Fibroblast of skin of left quadriceps (primary cell): ENCODE measurements at places on chromosomes 4 and X.

DNA sequence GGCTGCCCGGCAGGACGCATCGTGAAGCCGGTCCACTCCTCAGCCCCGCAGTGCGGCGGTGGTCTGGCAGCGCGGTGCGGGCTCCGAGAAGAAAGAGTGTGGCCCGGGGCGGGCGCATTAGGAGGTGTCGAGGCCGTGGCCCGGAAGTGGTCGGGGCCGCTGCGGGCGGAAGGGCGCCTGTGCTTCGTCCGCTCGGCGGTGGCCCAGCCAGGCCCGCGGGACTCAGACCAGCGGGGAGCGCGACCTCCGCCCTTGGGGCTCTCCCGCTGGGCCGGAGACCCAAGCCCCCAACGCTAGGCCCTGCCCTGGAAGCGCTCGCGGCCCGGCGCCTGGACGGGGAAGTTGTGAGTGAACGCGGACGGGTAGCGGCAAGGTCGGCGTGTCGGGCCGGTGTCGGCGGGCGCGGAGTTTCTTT lies 60.0 kb downstream of the HS3ST1 start:
- DNase-seq, result no peak

- no peak for DNase-seq
Observed at GRCh38 chr4:108130955-108131354, 37.8 kb downstream of the LEF1 start.

DNA sequence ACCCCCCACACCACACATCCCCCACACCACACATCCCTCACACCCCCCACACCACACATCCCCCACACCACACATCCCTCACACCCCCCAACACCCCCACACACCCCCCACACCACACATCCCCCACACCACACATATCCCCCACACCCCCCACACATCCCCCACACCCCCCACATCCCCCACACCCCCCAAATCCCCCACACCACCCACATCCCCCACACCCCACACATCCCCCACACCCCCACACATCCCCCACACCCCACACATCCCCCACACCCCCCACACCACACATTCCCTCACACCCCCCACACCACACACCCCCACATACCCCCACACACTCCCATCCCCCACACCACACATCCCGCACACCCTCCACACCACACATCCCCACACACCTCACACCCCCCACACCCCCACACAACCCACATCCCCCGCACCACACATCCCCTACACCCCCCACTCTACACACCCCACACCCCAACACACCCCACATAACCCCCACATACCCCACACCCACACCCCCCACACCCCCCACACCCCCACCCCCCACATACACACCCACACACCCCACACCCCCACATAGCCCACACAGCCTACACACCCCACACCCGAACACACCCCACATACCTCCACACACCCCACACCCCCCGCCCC lies 172.9 kb downstream of the DCLK2 start:
- DNase-seq, result no peak

DNA sequence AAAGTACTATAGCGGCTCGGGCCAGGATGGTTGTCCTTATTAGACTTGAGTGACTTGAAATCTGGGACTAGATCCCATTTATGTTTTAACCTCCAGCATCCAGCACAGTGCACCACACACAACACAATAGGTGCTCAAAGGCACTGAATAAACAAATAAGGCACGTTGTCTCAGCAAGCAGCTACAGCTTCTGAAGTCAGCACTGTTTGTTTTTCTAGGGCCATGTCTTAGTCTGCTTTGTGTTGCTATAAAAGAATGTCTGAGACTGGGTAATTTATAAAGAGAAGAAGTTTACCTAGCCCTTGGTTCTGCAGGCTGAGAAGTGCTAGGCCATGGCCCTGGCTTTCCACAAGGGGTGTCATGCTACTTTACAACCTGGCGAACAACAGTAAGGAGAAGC lies 102.1 kb upstream of the LNX1 start:
- DNase-seq, result no peak

GRCh38 chrX:103417933-103418332 lies 41.6 kb downstream of the BEX3 start:
- DNase-seq, result no peak

DNA sequence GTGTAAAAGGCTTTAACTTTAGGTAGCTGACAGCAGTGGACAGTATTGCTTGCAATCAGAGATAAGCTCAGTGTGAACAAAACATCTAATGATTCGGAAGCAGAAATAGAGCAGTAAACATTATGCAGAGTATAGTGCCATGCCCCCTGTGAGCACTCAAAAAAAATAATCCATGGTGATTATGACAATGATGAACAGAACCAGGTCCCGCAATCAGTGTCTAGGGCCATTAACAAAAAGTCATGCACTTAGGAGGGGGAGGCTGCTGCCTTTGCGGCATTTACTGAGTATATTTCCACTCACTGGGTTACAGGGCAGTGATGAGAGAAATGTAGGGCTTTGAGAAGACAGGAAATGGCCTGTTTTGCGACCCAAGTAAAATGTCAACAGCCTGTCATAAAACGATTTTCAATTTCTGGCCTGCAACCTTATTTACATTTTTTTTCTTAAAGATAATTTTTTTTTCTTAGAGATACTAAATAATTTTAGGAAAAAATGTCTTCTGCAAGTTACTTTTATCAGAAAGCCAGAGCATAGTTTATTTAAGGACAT lies 27.3 kb upstream of the NEIL3 start:
- no peak for DNase-seq

GRCh38 chr4:35644591-35644990 lies 599.7 kb downstream of the ARAP2 start:
- DNase-seq, result no peak

DNA sequence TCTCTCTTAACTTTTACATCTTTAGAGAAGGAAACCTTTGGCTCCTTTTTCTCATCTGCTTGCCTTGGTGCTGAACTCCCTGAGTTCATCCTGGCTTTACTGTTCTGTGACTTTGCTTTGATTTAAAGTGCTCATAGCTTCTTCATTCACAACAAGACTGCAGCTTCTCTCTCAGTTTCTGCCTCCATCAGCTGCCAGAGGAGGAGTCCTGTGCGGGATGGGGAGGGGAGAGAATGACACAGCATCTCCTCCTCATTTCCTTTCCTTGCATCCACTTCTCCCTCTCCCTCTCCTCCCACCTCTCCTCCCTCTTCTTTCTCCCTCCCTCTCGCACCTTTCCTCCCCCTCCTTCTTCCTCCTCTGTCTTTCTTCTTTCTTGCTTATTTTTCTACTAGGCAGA lies 42.0 kb downstream of the CBLL2 start:
- no peak for DNase-seq

DNA sequence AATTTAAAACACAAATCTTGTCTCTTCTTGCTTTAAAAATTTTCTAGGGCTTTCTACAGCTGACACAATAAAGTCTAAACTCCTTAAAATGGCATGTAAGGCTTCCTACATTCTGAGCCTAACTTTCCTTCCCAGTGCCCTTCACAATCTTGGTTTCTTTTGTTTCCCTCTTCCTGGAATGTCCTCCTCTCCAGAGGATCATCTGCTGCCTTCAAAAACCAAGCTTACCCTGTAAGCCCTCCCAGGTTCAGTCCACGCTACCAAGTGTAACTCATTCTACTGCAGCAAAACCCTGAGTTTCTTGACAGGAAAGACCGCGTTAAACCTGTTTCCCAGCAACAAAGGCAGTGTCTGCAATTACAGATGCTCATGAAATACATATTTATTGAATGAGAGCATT lies 91.3 kb downstream of the SHISA3 start:
- DNase-seq, result no peak

- DNase-seq, result no peak
Observed at GRCh38 chr4:54096295-54096962, 3.5 kb upstream of the GSX2 start.

GRCh38 chr4:144653781-144654545 lies 8.0 kb downstream of the HHIP start:
- DNase-seq, result no peak

- DNase-seq, result no peak
Observed at GRCh38 chr4:173056710-173057109, 111.9 kb upstream of the GALNT7 start.

DNA sequence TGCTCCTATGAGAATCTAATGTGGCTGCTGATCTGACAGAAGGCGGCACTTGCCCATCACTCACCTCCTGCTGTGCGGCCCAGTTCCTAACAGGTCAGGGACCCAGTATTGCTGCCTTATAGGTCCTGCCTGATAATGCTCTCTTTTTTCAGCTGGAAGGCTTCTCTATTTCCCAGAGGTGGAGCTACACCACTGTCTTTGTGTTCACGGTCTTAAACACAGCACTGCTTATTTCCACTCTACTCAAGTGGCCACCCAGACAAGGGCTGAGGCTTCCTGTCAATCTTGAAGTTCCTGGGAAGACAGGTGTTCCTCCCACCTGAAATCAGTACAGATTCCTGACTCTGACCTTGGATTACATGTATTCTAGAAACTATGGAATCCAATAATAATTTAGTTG lies 270.6 kb downstream of the NR3C2 start:
- no peak for DNase-seq

GRCh38 chrX:143270317-143270716 lies 244.6 kb downstream of the SPANXN4 start:
- DNase-seq, result no peak

GRCh38 chr4:165972747-165973146 lies 99.7 kb downstream of the TLL1 start:
- DNase-seq, result no peak

DNA sequence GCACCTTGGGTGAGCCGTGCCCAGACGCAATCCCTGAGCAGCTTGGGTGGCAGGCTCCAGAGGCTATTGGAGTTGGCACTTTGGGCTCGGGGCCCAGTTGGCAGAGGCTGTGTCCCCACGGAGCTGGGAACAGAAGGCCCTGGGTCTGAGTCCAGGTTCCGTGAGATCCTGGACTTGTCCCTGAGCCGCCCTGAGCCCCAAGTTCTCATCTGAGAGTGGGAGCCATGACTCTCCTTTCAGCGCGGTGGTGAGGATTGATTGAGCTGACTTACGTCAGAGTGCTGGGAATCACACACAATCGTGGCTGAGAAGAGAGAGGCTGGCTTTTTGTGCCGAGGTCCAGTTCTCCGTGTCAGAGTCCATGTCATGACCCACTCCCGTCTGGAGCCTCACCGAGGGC lies 98.0 kb downstream of the PSAPL1 start:
- no peak for DNase-seq

DNA sequence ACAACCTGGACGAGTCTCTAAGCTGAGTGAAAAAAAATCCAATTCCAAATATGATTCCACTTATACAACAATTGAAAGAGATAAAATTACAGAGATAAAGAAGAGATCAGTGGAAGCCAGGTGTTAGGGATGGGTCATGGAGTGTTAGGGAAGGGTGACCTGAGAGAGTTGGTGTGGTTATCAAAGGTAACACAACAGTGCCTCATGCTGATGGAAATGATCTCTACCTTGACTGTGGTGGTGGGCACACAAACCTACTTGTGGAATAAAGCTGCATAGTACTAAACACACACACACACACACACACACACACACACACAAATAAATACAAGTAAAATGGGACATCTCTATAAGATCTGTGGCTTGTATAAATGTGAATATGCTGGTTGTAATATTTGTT lies 26.0 kb downstream of the BEND2 start:
- DNase-seq, result no peak

- no peak for DNase-seq
Observed at GRCh38 chr4:170278460-170278859, 188.7 kb upstream of the AADAT start.

- no peak for DNase-seq
Observed at GRCh38 chr4:16609170-16609758, 289.2 kb downstream of the LDB2 start.

DNA sequence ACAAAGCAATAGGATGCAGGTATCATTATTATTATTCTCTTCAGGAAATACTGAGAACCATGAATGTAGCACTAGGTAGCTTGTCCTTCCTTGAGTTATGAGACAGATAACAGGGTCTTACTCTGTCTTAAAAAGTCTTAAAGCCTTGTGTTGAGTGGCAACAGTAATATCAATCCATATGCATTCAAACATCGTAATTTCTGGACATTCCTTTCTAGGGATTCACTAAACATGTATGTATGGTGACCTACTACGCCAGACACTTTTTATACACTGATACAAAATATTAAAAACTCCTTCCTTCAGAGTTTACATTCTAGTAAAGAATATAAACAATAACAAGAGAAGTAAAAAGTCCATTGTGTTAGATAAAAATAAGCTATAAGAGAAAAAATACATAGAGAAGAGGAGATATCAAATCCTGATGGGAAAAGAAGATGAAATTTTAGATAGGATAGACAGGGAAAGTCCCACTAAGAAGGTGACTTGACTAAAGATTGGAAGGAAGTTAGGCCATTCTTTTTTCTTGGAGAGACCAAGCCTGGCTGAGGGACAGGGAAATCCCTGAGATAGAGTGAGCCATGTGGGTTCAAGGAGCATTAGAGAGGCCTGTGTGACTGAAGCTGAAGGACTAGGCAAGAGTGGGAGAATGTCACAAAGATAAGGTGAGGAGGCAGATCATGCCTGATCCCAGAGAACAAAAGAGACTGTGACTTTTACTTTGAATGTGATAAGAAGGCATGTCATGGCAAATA lies 5.0 kb upstream of the DDX60L start:
- no peak for DNase-seq

DNA sequence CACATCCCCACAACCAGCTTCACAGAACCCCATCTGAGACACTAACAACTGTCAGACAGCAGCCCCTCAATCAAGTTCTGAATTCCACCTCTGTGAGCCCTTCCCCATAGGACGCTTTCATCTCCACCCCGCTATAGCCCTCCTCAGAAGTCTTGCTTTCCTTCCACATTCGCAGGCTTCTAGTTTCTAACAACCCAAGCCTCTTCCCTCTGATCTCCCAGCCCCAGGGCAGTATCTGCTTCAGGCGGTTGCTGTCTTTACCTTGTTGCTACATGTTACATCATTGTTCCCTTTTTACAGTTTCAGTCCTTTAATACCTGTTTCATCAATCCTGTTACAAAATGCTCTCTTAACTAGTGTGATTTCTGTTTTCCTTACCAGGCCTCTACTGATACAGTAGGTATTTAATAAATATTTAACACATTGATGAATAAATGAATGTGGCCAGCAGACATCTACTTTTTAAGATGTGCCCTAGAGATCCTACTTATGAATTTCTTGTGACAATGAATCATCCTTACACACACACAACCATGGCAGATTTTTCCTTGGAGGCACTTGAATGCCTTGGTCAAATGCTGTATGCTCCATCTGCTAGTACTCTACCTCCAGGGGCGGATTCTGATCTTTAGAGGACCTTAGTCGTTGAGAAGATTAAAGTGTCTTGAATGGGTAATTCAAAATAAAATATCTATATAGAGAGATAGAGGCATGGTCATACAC lies 164.7 kb upstream of the SLIT2 start:
- no peak for DNase-seq

GRCh38 chr4:185597532-185598188 lies 62.4 kb upstream of the PDLIM3 start:
- DNase-seq, result peak; percentile 45

GRCh38 chrX:49987651-49988050 lies 65.3 kb downstream of the CLCN5 start:
- DNase-seq, result no peak
